Neural crest cell (in vitro differentiated cells): ENCODE measurements at places on chromosomes 5 and 9. TPM values are rescaled to one million over a fixed set of nuclear protein-coding genes. Genes with fewer than 3 reads are reported as not detected.

SPATA6L gene
- 0.44 and 1.3 TPM in 2 replicates for total RNA-seq

SPINK13 gene
- not detected in 2 replicates for total RNA-seq

SHC3 gene
- total RNA-seq: 14.9 and 17.7 TPM in 2 replicates

DNA sequence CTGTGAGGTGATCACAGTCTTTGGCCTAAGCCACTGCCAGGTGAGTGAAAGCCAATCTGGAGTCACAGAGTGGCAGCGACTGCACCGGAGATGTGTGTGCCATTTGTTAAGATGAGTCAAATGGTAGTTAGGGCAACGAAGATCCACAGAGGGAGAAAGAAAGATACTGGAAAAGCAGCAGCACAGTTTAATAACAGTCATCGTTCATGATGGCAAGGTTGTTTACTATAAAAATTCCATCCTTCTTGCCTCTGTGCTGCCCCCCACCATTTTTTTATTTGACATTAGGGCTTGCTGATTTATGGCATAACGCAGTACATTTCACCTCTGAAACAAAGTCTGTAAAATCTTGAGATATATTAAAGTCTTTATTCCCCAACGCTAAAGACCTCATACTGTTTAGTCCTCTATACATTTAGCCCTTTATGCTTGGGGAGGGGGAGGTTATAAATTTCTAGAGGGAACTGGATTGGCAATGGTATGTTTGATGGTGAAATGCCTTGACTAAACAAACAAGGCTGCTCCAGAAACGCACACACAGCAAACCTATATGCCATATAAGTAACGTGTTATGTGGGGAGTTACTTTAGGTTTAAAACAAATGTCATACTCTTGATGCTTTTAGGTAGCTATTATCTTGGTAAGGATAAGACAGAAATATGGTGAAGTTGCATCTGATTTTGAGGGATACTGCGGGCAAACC, 55.8 kb upstream of the ABL1 start:
- DNase-seq: no peak

DNA sequence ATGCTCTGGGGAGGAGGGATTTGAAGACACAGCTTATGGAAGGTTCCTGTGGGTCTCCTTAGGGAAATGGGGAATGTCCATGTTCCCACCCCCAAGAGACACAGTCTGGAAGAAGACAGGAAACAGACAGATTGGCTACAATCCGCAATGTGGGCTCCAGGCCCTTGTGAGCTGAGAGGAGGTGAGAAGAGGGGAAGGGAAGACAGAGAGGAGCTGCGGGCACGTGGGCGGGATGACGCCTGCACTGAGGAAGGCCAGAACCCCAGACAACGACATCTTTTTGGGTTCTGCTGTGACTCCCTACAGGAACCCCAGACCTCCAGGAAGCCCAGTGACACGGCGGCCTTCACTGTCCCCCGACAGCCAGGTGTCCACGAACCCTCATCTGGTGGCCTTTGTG, 29.9 kb upstream of the NKD2 start:
- DNase-seq: no peak

DNA sequence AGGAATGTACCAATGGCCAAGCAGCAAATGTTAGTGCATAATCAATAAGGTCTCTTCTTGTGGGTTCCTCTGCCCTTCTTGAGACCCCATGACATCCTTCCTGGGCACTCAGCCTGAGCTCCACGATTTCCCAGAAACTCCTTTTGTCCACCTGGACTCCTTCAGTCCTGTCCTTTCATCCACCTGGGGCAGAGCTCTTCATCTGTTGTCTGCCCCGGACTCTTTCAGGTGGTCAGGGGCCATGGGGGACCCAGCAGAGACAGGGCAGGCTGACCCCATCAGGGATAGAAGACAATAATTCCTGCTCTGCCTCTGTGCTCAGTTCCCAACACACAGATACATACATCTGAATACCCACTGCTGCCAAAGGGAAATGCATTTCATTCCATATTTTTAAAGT, 58.9 kb upstream of the OTULINL start:
- no peak for DNase-seq
